ENCODE measurements at places on chromosomes 7 and 10. TPM values are rescaled to one million over a fixed set of nuclear protein-coding genes. Genes with fewer than 3 reads are reported as not detected.

Gene C10orf90
- not detected for total RNA-seq

DNA sequence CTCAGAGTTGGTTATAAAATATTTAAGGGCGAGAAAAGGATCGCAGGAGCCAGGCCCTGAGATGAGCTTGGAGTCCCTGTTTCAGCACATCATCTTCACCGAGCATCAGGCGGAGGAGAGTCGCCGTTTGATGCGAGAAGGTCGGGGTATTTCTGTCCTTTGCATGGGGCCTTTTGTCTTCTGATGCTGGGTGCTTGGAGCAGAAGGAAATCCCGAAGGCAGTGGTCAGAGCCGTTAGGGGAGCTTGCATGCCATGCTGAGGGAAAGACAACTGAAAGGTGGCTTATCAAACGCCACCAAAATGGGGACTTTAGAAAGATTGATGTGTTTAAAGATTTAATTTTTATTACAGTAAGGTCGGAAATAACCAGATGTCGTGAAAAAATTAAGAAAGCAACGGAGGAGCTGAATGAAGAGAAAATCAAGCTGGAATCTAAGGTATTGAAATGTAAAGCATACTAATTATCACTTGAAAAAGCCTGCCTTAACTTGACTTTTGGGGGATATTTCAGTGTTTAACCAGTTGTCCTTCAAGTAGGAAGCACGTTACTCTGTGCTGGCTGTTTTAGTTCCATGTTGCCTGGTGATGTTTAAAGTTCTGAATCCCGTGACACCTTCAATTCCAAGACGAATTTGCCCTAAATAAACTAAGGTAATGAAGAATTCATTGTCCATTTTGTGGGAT lies 845 bp downstream of the CCDC172 start:
- H3K36me3 ChIP-seq, result no peaks in the 10 kb centered on the region
- no peak for DNase-seq
- H3K4me1 ChIP-seq, result no peaks in the 10 kb centered on the region

Gene GPER1
- not detected for total RNA-seq

DNA sequence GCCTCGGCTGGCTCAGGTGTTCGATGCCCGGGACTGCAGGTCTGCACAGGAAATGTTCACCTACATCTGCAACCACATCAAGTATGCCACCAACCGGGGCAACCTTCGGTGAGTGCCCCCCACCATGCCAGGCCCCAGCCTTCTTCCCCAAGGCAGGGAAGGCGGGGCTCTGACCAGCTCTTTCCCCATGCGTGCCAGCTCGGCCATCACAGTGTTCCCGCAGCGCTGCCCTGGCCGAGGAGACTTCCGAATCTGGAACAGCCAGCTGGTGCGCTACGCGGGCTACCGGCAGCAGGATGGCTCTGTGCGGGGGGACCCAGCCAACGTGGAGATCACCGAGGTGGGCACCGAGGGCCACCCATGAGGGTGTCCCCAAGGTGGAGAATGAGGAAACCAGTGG lies 7.5 kb downstream of the NOS3 start:
- H3K27ac ChIP-seq, result no peak overlapping the region
- no peak for DNase-seq
- H3K4me3 ChIP-seq, result no peak overlapping the region
- peaks cover 37% of the 10 kb centered on the region for H3K4me1 ChIP-seq
- no peaks in the 10 kb centered on the region for H3K36me3 ChIP-seq
- peaks cover 4% of the 10 kb centered on the region for H3K27me3 ChIP-seq

Gene CLRN3
- total RNA-seq, result not detected

DNA sequence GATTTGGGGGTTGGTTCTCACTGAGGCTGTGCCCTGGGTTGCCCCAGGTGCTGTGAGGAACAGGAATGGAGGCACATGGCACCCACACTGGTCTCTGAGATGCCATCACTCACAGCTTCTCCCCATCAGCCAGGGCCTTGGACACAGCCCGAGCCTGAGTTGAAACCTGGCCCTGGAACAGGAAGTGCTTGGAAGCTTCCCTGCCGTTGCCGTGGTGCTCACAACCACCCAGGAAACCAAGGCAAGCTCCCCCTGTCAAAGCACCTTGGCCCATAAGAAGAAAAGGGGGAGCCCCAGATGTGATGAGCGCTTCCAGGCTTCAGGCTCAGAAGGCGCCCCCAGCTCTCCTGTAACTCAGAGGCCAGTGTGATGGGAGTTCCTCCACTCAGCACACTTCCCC lies at the start of gene BTBD16:
Gene BTBD16, plus strand, starts transcription at position 221 of the 400 bp plus-strand sequence. CDS start 3,786 bp downstream, outside the sequence.
- no peak within 1 kb of the TSS for H3K4me3 ChIP-seq
- H3K4me1 ChIP-seq, result no peaks in the 10 kb centered on the region
- H3K36me3 ChIP-seq, result no peaks in the 10 kb centered on the region
- no peak for DNase-seq
- H3K27ac ChIP-seq, result no peak within 1 kb of the TSS

Gene VGF
- 0.53 TPM for total RNA-seq

DNA sequence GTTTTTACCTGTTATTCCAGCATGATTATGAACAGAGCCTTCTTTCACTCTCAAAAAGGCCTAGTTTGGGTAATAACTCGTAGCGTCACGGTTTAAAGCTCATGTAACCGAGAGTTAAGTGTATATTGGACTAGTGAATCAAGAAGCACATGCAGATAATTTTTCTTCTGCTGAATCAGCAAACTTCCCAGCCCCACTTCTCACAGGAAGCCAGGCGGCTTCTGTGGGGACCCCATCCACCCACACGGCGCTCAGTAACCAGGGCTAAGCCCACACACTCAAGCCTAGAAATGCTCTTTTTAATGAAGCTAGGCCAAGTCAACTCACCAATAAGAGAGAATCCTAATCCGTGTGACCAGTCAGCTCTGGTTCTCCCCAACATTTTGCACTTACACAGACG lies 191.2 kb upstream of the MGMT start:
- H3K27me3 ChIP-seq, result peaks cover 2% of the 10 kb centered on the region
- no peaks in the 10 kb centered on the region for H3K36me3 ChIP-seq
- H3K27ac ChIP-seq, result no peak overlapping the region
- peaks cover 2% of the 10 kb centered on the region for H3K4me1 ChIP-seq
- DNase-seq, result no peak

- H3K4me1 ChIP-seq, result no peaks in the 10 kb centered on the region
- H3K36me3 ChIP-seq, result no peaks in the 10 kb centered on the region
- DNase-seq, result no peak
- H3K27ac ChIP-seq, result no peak overlapping the region
- H3K27me3 ChIP-seq, result no peaks in the 10 kb centered on the region
These were observed 419.9 kb downstream of the NRG3 start for GRCh38 chr10:82294874-82295378.

Gene LEP
- total RNA-seq, result not detected

- DNase-seq, result no peak
- no peaks in the 10 kb centered on the region for H3K4me1 ChIP-seq
- no peaks in the 10 kb centered on the region for H3K27me3 ChIP-seq
These were observed 59.2 kb downstream of the PUS7 start for GRCh38 chr7:105462765-105463420.

Gene UPF2
- 32.7 TPM for total RNA-seq

- H3K4me1 ChIP-seq, result no peaks in the 10 kb centered on the region
- no peak overlapping the region for H3K27ac ChIP-seq
- peaks cover 14% of the 10 kb centered on the region for H3K27me3 ChIP-seq
These were observed 70.6 kb upstream of the NXPH1 start for GRCh38 chr7:8362723-8363369.

Gene TCF7L2
- total RNA-seq, result 0.42 TPM

DNA sequence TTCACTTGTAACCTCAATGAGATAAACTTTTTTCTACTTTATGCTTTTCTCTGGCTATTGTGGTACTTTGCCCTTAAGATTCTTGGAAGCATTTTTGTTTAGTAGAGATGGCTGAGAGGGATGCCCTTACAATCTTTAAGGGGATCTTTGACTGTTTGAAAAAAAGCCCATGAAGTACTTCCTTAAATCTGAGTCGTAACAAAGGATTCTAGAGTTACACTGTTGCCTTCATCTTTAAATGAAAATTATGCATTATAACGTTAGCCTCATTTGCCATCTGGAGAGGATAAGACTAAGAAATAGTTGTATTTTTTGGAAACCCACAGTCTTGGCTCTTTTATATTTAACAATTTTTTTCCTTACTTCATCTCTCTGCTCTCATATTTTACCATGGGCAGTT lies 37.8 kb upstream of the FZD1 start:
- no peak overlapping the region for H3K4me3 ChIP-seq
- H3K27ac ChIP-seq, result no peak overlapping the region
- H3K4me1 ChIP-seq, result no peaks in the 10 kb centered on the region
- no peak for DNase-seq
- peaks cover 3% of the 10 kb centered on the region for H3K27me3 ChIP-seq

Gene TMEM176A
- not detected for total RNA-seq

- peak overlapping the region; percentile 98 for H3K27ac ChIP-seq
- no peaks in the 10 kb centered on the region for H3K27me3 ChIP-seq
- DNase-seq, result no peak
These were observed 51.1 kb downstream of the SHH start for GRCh38 chr7:155761162-155761561.

DNA sequence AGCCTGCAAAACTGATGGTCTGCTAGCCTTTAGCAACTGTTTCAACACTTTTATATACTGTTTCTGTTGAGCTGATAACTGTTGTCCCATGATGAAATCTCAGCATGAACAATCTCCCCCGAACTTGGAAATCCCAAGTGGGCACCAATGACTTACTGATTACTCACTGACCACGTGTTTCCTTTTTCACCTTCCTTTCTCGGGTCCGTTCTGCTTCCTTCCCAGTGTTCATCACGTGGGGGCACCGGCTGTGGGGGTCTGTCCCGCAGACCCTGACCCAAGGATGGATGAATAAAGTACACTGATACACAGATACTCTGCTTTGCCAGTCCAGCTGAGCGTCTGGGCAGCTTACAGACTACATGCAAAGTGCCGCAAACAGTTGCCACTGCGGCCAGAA lies 39.0 kb upstream of the RASGEF1A start:
- DNase-seq, result no peak
- H3K27ac ChIP-seq, result no peak overlapping the region
- H3K27me3 ChIP-seq, result peaks cover 17% of the 10 kb centered on the region
- H3K36me3 ChIP-seq, result peaks cover 15% of the 10 kb centered on the region

DNA sequence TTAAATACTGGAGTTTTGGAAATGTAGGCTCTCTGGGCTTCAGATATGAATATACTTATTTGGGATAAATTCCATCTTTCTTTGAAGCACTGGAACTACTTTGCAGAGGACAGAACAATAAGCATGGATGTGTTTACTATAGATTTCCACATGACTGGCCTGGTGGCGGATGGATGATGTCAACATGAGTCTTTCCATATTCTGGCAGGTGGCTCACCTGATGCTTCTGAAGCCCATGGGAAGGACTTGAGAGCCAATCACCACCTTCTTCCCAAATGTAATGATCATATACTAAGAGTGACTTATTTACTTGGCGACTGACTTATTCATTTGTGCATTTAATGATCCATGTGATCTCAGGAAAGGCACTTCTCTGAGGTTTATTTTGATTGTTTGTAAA lies 110.5 kb downstream of the FANK1 start:
- no peaks in the 10 kb centered on the region for H3K27me3 ChIP-seq
- no peak for DNase-seq
- H3K4me1 ChIP-seq, result no peaks in the 10 kb centered on the region
- H3K36me3 ChIP-seq, result no peaks in the 10 kb centered on the region
- H3K4me3 ChIP-seq, result no peak overlapping the region
- H3K27ac ChIP-seq, result no peak overlapping the region

- H3K4me1 ChIP-seq, result no peaks in the 10 kb centered on the region
- H3K4me3 ChIP-seq, result no peak overlapping the region
- no peaks in the 10 kb centered on the region for H3K27me3 ChIP-seq
- H3K36me3 ChIP-seq, result no peaks in the 10 kb centered on the region
- H3K27ac ChIP-seq, result no peak overlapping the region
- no peak for DNase-seq
These were observed 3.5 kb downstream of the SCART1 start for GRCh38 chr10:133457100-133457841.

Gene CPN1
- not detected for total RNA-seq

- no peak overlapping the region for H3K4me3 ChIP-seq
- no peaks in the 10 kb centered on the region for H3K27me3 ChIP-seq
- DNase-seq, result no peak
- no peak overlapping the region for H3K27ac ChIP-seq
These were observed 58.1 kb downstream of the SHH start for GRCh38 chr7:155754165-155754564.

- H3K4me3 ChIP-seq, result no peak overlapping the region
- H3K36me3 ChIP-seq, result no peaks in the 10 kb centered on the region
- no peaks in the 10 kb centered on the region for H3K4me1 ChIP-seq
- H3K27ac ChIP-seq, result no peak overlapping the region
These were observed 168.6 kb downstream of the LRMDA start for GRCh38 chr10:75599875-75600648.

GRCh38 chr10:5843686-5844344 lies 30.6 kb upstream of the GDI2 start:
- H3K4me1 ChIP-seq, result peaks cover 8% of the 10 kb centered on the region
- no peak overlapping the region for H3K27ac ChIP-seq
- no peak for DNase-seq

GRCh38 chr10:71600849-71601248 lies 118.7 kb downstream of the C10orf105 start:
- no peak overlapping the region for H3K27ac ChIP-seq
- no peaks in the 10 kb centered on the region for H3K36me3 ChIP-seq
- H3K4me1 ChIP-seq, result no peaks in the 10 kb centered on the region

DNA sequence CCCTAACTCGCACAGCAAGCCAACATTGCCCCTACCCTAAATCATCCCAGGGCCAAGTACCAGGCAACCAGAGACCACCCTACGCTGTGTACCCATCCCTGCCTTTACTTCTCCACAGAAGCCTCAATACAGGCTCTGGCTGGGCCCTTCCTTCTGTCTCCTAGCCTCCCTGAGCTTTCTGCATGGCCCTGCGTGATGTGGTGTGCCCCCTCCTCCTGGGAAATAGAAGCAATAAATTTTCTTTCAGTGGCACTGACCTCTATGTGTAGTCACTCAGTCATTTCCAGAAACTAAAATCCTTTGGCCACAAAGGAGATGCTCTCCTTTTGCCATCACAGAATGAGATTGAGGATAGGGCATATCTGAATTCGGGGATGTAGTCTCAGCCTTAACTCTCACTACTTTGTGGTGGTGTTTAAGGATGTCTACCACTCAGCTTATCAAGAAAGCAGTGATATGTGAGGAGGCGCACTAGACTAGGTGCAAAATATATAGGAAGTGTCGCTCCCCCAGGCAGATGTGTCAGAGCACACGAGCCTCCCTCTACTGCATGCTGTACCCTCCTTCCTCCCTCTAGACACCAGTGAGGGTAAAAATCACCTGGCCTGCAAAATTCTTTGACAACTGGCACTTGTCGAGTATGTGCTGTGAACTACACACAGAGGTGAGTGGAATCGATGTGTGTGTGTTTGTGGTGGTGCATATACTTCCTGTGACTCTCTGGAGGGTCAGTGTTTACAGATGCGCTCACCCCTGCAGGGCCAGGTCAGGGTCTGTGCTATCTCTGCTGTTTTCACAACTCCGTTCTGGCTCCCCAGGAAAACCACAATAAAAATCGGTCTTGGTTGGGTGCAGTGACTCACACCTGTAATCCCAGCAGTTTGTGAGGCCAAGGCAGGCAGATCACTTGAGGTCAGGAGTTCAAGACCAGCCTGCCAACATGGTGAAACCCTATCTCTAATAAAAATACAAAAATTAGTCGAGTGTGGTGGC lies 825.9 kb upstream of the IGFBP3 start:
- H3K27ac ChIP-seq, result no peak overlapping the region
- no peaks in the 10 kb centered on the region for H3K27me3 ChIP-seq
- no peaks in the 10 kb centered on the region for H3K4me1 ChIP-seq
- no peaks in the 10 kb centered on the region for H3K36me3 ChIP-seq
- no peak overlapping the region for H3K4me3 ChIP-seq

Gene CDHR3
- total RNA-seq, result 0.31 TPM
